ENCODE measurements at places on chromosomes 4 and X.

DNA sequence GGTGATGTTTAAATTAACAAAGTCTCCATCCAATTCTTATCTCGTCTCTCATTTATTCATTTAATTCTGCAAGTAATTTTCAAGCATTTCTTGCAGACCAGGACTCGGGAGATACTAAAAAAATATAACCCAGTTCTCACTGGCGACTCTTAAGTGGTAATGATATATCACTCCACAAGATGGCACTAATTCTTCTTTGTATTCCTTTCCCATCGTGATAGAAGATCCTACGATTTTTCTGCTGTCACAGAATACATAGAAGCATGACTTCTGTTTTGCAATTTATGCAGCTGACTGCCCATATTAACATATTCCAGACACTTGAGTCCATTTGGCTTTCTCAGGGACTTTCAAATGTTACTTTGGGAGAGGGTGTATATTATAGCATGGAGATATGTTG is 64.0 kb upstream of the FGF13 start:
- DNase-seq: peak; percentile 53

GRCh38 chr4:53688186-53688790 is 97.0 kb upstream of the LNX1 start:
- peak; percentile 70 for DNase-seq

GRCh38 chrX:46575586-46575985 is 2.0 kb downstream of the CHST7 start:
- DNase-seq: no peak

DNA sequence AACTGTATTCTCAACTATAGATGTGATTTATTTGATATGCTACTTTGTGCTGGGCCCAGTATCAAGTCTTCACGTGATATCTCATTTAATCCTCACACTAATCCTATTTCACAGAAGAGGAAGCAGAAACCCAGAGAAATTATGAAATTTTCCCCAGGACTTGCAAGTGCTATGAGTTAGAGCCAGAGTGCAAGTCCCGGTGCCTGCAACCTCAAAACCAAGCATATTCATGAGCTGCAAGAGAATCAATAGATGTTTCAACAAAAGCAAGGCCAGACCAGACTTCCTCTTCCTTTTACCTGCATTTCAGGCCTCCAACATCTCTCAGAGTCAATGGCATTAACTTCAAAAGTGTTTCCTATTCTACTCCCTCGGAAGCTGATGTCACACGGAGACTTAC is 92.2 kb upstream of the GATB start:
- no peak for DNase-seq

All from hematopoietic multipotent progenitor cell treated with erythropoietin and hydrocortisone succinate and interleukin-3 and kit ligand, for 6 days (in vitro differentiated cells).